ENCODE measurements at places on chromosomes 6 and 20. TPM values are rescaled to one million over a fixed set of nuclear protein-coding genes. Genes with fewer than 3 reads are reported as not detected.

- DNase-seq: no peak
Observed at GRCh38 chr6:37535759-37536490, 36.2 kb upstream of the CCDC167 start.

DNA sequence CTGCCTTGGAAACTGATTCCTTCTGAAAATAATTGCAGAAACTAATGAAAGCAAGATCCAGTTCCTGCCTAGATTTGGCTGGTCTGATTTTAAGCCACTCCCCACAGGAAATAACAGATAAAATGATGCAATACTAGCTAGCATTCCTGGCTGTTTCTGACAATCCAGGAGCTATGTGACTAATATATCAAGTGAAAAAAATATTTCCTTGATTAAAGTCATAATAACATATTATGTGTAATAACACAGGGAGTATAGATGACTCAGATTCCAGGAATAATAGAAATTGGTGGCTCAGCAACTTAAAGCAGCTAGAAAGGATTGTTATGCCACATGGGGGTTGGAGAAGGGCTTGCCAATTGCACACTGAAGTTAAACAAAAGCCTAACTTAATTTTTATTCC, 182.7 kb upstream of the SALL4 start:
- DNase-seq: no peak

DNA sequence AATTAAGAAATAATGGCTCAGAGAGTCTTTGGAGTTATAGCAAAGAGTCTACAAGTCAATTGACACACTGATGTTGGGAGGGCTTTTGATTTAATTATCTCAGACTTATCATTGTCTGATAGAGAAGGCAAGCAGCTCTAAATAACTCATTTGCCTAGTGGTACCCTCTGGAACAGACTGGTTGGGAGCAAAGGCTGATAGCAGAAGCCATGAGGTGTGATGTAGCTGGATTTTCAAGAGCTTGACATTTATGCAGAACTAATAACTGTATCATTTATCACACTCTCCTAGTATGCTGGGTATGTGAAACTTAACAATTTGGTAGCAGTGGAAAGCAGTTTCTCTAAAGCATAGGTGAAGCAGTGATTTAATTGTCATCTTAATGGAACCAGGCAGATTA, 380.6 kb downstream of the TENT5A start:
- DNase-seq: no peak

GRCh38 chr6:105199711-105200110, 19.9 kb upstream of the POPDC3 start:
- peak; percentile 77 for DNase-seq

GRCh38 chr6:129691709-129692108, 18.3 kb downstream of the ARHGAP18 start:
- DNase-seq: no peak

DNA sequence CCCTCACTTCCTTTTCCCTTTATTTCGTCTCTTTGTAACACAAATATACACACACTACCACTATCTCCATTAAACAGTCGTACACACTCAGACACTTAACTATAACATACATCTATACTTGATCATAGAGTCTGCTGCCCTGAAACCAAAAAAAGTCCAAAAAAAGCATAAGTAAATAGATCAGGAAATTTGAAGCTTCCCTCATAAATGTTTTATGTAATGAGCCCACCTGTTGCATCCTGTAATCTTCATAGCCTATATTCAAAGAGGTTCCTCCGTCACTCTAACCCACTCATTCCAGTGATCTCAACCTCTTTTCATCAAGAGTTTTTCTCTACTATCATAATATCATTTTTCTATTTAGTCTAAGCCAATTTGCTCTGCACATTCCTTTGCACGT, 6.9 kb upstream of the OR12D2 start:
- no peak for DNase-seq

DNA sequence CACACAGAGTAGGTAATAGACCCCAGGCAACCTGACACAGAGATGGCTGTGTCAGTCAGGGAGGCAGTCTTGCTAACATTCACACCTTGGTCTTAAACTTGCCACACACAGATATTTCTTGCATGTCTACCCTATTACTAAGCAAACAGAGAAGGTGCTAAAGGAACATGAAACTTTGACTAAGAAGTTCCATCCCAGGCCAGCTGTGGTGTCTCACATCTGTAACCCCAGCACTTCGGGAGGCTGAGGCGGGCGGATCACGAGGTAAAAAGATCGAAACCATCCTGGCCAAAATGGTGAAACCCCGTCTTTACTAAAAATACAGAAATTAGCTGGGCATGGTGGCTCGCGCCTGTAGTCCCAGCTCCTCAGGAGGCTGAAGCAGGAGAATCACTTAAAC, 222.4 kb upstream of the JARID2 start:
- DNase-seq: no peak

DNA sequence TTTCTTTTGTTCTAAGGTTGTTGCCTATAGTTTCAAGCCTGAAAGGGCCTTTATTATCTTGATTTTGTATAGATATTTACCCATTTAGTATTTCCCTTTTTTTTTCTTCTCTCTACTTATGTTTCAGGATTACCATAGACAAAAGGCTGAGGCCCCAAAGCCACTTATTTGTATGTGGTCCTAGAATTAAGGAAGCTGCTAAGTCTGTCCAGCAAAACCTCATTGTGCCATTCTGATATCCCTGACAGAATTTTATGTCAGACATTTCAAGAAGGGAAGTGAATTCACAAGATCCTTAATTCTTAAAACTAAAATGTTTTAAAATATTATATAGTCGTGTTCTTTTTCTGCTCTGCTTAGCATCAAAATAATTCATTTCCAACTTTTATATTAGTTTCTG, 6.9 kb downstream of the HAO1 start:
- DNase-seq: no peak

Gene TMEM170B
- 4.4 TPM for total RNA-seq

Gene AAR2
- 13.3 TPM for total RNA-seq

Gene C6orf163
- 1.6 TPM for total RNA-seq

Gene SLC17A3
- not detected for total RNA-seq

Gene RBPJL
- total RNA-seq: not detected

Gene CHRNA4
- 0.38 TPM for total RNA-seq

Gene NMBR
- not detected for total RNA-seq

Gene OPN5
- not detected for total RNA-seq

Gene CRISP2
- not detected for total RNA-seq

Gene MDFI
- total RNA-seq: 0.77 TPM
